ENCODE measurements at places on chromosomes 6 and 20.

GRCh38 chr6:123062670-123063069, 66.6 kb downstream of the CLVS2 start:
- DNase-seq: no peak

DNA sequence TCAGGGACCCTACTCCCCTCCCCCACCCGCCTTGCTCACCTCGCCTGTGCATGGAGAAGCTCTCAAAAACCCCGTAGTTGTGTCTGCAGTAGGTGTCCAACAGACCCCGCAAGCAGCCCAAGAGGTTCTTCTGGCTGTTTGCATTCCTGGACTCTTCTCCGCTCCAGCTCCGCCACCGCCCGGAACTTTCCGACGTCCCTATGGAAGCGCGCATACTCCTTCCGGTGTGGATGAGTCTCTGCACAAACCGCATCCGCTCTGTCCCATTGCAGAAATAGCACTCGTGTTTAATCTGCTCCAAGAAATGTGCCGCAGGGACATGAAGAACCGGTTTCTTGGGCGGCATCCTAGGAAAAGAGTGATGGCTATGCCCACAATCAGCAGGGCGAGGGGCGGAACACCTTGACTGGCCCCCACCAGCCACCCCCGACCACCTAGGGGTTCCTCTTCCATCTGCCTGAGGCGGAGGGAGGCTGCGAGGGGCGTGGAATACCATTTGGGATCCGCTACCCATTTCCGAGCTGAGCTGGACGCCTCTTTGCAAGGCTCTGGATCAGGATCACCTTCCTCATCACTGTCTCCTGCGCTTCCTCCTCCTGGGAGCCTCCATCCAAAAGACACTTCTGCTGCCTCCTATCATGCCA, 20.2 kb downstream of the HLA-DRA start:
- no peak for DNase-seq

DNA sequence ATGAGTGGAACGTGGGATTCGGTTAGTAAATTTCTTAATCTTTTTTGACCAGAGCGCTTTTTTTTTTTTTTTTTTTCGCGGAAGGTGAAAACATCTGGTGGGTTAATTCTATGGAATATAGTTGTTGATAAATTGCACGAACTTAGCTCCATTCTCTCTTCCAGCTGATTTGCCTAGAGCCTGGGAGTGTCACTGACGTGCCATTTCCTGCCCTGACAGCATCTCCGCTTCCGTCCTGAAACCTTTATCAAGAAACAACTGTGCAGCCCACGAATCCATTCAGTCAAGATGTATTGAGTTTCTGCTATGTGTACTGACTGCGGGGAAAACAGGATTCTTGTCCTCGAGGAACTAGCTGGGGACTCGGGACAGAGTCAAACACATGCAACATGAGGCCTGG, 59.5 kb upstream of the TGM3 start:
- no peak for DNase-seq

DNA sequence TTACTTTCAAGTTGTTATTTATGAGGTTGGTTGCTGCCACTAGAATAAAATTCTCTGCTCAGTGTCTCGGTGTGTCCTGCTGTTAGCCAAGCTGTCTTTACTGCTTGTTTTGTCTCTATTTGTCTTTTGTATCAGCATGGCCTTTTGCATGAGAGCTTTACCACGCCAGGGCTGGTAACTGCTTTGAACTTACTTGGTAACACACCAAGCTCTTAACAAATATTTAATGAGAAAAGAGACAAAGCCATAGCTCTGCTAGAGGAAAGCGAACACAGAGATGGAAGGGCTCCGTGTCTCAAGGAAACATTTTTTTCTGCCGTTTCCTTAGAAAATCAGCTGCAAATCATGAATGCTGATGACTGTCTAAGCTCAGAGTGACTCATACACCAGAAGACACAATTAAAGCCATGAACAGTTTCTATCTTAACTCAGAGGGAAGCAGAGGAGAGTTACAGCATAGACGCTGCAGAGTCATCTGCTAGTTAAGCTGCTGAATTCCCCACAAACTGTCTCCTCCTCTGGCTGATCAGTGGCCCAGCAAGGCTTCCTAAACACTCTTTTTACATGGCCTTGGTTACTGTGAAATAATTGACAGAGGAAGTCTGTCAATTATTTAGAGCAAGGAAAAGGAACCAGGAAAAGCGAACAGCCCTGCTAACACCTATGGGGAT, 44.8 kb downstream of the AGPAT4 start:
- no peak for DNase-seq

- DNase-seq: peak; percentile 85
These were observed at the start of gene EHMT2 for GRCh38 chr6:31897612-31898382. Gene EHMT2 (minus strand): TSS chr6:31897698. CDS start chr6:31897677, 21 bp downstream.

GRCh38 chr20:37690626-37691369, 3.0 kb upstream of the CTNNBL1 start:
- DNase-seq: no peak

DNA sequence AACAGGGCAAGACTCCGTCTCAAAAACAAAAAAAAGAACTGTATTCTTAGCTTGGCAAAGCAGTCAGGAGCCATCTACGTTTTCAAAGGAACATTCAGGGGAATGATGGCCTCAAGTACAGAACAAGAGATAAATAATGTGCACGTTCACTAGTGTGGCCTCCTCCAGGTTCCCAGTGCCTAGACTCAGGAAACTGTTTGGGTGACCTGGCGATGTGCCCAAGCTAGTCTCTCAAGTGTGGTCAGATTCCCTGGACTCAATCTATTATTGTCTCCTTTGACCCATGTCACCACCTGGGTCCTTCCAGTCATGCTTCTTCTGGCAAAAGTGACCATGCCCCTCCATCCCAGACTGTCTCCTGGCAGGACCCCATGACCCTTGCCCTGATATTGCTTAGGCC, 23.7 kb downstream of the TRAF3IP2 start:
- DNase-seq: no peak

DNA sequence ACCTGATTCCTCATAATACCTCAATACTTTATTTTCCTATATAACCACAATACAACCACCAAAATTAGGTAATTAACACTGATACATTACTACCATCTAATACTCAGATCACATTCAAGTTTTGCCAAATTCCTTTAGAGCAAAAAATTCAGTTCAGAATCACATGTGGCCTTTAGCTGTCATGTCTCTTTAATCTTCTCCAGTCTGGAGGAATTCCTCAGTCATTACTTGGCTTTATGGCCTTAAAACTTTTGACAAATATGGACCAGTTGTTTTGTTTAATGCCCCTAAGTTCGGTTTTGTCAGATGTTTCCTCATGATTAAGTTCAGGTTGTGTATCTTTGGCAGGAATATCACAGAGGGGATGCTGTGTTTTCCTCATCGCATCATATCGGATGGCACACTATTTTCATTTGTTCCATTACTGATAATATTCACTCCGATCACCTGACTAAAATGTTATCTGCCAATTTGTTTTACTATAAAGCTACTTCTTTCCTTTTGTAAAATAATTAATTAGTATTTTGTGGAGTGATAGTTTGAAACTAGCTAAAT, 51.2 kb upstream of the AKIRIN2 start:
- DNase-seq: no peak

DNA sequence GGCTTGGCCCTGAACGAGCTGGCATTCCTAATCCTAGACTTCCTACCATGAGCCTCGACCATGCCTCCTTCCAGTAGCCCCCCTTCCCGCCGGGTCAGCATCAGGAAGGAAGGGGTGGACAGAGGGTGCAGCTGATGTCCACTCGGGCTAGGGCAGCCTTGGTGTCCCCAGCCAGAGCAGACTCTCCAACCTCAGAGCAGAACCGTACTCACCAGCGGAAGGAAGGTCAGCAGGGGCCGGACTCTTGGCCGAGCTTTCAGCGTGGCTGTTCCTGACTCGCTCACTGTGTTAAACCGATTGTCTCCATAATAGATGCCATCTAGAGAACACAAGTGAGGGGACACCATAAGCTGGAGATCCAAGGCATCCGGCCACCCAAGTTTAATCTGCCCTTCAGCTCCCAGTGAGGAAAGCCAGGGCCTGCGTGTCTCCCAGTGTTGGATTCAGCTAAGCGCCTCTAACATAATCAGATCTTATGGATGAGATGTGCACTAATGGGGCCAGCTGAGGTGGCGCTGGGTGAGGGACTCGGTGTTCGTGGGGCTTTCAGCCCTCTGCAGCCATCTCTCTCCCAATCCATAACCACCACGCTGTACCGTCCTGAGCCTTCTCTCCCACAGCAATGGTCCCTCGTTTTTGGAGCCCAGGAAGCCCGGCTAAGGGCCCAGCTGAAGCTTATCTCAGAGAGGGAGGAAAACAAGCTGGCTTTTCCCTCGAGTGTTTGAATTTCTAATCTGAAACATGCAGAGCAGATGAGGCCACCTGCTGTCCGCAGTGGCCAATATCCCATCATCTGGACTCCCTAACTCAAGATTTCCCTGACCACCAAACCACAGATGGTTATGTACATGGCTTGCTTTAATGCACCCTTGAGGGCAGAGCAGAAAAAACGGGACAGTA, 13.7 kb downstream of the C6orf132 start:
- DNase-seq: no peak

- DNase-seq: no peak
These were observed 810.6 kb downstream of the EPHA7 start for GRCh38 chr6:92608751-92609150.

- DNase-seq: no peak
These were observed 5.5 kb downstream of the SIGLEC1 start for GRCh38 chr20:3706774-3707507.

DNA sequence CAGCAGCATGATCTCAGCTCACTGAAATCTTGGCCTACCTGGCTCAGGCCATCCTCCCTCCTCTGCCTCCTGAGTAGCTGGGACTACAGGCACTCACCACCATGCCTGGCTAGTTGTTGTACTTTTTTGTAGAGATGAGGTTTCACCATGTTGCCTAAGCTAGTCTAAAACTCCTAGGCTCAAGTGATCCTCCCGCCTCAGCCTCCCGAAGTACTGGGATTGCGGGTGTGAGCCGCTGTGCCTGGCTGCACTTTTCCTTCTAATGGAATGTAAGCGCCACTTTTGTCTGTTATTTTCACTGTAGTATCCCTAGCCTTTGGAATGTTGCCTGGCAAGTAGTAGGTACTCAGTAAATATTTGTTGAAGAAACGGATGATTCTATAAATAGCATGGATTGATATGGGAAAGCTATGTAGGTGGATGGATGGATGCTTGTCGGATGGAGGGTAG, 10.4 kb upstream of the TRIB3 start:
- DNase-seq: no peak

GRCh38 chr20:56865055-56865454, 235.9 kb downstream of the TFAP2C start:
- DNase-seq: no peak

GRCh38 chr20:11890331-11891076, 27.2 kb upstream of the BTBD3 start:
- peak; percentile 90 for DNase-seq

- DNase-seq: no peak
These were observed 16.4 kb upstream of the KIF25 start for GRCh38 chr6:167980911-167981580.

DNA sequence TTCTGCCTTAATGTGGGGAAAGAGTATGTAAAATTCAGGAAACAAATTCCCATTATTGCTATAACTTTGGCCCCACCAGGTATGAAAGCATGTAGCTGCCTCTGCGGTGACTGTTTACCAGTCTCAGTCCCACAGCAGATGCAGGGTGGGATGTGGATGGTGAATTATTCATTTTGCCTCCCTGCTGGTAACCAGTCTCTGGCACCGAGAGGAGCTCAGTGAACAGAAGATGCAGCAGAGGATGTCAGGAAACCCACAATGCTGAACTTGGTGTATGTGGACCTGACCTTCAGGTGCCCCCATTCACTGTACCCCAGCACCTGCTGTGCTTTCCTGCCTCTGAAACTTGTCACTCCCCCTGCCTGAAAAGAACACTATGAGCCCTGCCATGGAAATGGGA, 8.8 kb upstream of the METTL24 start:
- no peak for DNase-seq

DNA sequence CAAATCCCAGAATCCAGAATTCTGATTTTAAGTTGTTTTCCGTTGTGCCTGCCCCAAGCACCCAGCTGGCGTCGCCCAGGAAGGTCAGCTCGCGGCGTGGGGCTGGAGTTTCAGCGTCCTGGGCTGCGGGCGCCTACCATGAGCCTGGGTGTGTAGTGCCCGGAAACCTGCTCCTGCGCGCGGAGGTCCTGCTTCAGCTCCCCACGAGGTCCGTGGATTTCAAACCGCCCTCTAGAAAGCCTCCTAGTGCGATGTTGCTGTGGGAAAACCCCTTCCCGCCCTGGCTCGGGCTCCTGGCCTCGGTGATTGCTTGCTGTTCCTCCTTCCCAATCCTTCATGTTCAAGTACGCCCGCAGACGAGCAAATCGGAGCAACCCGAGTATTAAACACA, 51.3 kb upstream of the NRN1 start:
- DNase-seq: no peak

DNA sequence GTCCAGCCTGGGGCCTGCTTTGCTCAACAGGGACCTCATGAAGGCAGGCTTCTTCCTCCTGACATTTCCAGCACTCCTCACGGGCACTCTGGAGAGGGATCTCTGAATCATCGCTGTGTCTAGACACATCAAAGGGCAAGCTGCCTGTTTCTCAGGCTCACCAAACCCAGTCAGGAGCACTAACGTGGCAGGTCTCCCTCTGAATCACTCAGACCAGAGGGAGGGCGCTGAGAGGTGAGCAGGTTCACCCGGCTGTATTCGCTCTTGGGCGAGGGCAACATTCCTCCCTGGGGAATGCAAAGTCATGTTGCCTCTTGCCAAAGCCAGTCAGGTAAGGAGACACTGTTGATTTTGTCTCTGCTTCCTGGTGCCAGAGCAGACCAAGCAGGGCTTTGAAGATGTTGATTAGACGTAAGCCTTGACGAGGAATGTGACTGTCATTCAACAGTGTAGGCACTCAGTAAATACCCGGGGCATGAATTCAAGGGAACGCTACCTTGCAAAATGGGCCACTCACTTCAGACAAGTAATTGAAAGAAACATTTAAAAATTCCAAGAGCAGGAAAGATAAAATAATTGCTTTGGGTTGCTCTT, 50.1 kb downstream of the CYP24A1 start:
- peak; percentile 71 for DNase-seq

DNA sequence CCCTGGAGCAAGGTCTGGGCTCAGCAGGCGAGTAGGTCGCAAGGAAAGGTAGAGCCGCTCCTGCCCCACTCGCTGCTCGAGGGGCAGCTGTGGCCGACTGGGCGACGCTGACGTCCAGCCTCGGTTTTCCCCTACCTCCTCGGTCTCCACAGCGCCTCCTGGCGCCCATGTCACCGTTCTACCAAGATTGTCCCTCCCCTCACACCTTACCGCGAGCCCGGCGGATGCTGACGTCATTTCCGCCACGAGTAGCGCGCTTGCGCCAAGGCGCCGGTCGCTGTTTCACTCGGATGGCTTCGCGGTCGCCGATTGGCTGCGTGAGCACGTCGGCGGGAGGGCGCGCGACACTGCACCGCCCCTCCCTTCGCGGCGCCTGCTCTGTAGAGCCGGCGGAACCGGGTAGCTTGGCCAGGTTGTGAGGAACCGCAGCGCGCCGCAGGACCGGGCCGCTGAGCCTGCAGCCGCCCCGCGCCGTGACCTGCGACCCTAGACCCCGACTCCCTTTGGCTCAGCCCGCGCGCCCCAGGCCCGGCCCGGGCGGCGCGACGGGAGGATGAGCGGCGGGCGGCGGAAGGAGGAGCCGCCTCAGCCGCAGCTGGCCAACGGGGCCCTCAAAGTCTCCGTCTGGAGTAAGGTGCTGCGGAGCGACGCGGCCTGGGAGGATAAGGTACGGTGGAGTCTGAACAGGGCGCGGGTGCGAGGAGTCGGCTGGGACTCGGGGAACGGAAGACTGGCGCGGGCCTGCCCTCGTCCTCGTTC, at the start of gene RAB5IF:
RAB5IF (plus strand) TSS at position 381 of the 759 bp plus-strand sequence; CDS start at position 554, 173 bp downstream.
- peak; percentile 100 for DNase-seq

GRCh38 chr6:41642960-41643898, 5.0 kb downstream of the MDFI start:
- no peak for DNase-seq

- no peak for DNase-seq
These were observed 46.2 kb downstream of the PROKR2 start for GRCh38 chr20:5270603-5271002.
